ENCODE measurements at places on chromosomes 3 and 15.

- DNase-seq, result no peak
Measured at GRCh38 chr3:41216993-41217392, 17.7 kb downstream of the CTNNB1 start.

DNA sequence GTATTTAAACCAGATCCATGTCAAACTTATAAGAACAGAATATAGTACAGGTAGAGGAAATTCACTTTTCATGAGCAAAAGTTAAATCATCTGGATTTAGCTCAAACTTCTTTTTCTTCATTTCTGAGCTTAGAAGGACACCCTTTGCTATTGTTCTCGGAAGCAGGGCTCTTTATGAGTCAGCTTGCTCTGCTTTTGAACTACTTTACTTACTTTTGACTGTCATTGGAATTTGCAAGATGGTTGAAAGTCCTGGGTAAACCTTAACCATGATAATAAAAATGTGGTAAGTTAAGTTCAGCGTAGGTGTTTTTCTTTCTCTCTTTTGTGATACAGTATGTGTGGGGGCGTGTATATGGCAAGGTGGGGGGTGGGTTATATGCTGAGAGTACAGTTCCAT lies 312.7 kb upstream of the DPH6 start:
- DNase-seq, result no peak

DNA sequence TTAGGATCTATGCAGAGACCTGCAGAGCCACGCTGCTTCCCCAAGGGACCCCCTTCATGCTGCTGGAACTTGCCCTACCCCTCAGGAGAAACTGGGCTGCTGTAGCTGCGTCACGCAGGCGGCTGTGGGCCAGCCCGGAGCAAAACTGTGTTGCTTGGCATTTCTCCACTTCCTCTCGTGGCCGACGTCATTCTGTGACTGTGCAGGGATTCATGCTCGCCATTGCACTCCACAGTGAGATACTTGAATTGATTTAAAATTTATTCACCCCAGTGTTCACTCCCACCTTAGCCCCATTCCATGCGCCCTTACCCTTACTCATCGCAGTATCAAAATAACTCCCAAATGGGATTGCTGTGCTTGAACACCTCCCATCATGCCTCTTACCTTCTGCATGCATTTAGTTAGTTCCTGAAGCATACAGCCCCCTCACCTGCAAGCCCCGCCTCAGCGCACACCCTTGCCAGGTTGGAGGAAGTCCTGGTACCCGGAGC lies 45.7 kb downstream of the TMEM44 start:
- DNase-seq, result no peak

DNA sequence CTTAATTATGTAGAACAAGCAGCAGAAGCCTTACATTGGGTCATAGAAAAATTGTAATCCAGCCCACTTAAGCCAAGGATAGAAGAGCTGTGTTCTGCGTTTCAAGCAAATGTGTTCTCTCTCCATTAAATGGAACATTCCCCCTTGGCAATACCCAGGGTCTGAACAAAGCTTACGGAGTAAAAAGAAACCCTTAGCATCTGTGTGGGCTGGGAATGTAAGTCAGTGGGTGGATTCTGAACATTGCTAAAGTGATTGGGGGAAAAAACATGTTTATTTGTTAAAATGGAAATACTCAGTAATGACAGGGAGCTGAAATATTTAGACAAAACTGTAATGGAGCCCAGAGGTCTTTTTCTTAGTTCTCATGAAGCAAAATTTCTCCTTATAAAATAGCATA lies 147.4 kb downstream of the DUT start:
- DNase-seq, result no peak

- DNase-seq, result no peak
Measured at GRCh38 chr15:82692171-82692570, 17.5 kb downstream of the AP3B2 start.

- DNase-seq, result no peak
Measured at GRCh38 chr3:144947895-144948294, 976.3 kb downstream of the DIPK2A start.

Data from AG09319 (cell line).